ENCODE measurements at places on chromosomes 5 and 9. TPM values are rescaled to one million over a fixed set of nuclear protein-coding genes. Genes with fewer than 3 reads are reported as not detected.

Gene ICE1
- total RNA-seq: 23.0 TPM

Gene ANKRD18A
- under 0.01 TPM for total RNA-seq

Gene MXD3
- total RNA-seq: 5.7 TPM

Gene LECT2
- not detected for total RNA-seq

Gene FBXO4
- total RNA-seq: 8.4 TPM

Gene PCDHB12
- total RNA-seq: 1.6 TPM

Gene DNAI1
- total RNA-seq: not detected

Gene CCL21
- total RNA-seq: 15.7 TPM

Gene SIGMAR1
- total RNA-seq: 14.1 TPM

Gene PRDM9
- total RNA-seq: not detected

Gene OR1J2
- total RNA-seq: not detected

Gene SPINK1
- not detected for total RNA-seq

Gene NCS1
- 19.3 TPM for total RNA-seq

Gene CHSY3
- total RNA-seq: 12.5 TPM

Gene ADAMTS2
- total RNA-seq: 29.7 TPM

Gene RNF183
- total RNA-seq: not detected

Gene LHX2
- under 0.01 TPM for total RNA-seq

Gene CDHR2
- total RNA-seq: not detected

Gene PLEKHG4B
- 0.52 TPM for total RNA-seq

Gene ADGRD2
- not detected for total RNA-seq

Gene NFIB
- total RNA-seq: 95.0 TPM

Data from skeletal muscle tissue (tissue), 5 donors.